ENCODE measurements at places on chromosomes 6 and 20.
A peak's percentile ranks its signal among the peaks of the same experiment; 100 is the strongest.

DNA sequence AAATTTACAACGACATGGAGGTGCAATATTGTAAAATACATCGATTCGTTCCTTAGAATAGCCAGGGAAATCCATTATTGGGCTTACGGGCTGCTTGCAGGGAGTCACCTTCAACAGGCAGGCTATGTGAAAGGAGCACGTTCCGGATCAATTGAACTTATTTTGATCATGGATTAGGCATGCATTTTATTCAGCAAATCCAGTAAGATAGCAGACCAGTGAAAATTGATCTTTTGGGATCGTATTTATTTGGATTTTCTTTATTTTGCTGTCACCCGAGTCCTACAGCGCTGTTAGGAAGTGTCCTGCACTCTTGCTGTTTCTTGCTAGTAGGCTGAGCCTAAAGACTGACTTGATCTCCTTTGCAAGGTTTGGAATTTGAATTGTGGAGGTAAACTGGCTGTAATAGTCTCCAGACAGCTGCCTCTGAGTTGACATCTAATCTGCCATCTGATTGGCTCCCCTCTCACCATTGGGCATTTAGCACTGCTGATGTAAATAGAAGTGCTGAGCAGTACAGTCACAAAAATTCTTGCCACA lies 3.0 kb downstream of the ARID1B start:
- peak; percentile 45 for DNase-seq

GRCh38 chr6:100685747-100686146 lies 195.4 kb downstream of the ASCC3 start:
- DNase-seq: no peak

DNA sequence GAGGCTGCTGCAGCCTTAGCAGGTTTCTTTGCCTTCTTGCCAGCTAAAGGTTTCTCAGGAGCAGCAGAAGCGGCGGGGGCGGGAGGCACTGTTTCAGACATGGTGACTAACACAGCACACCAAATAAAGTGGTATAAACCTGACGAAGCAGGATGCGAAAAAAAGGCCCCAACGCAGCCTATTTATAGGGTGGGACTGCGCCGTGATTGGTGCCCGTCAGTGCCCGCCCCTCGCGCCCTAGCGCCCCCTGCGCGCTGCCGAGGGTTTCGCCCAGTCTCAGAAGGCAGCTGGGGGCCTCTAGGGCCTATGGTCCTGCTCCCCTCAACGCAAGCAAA lies 55.0 kb downstream of the TRIM38 start:
- peak; percentile 38 for DNase-seq

- DNase-seq: no peak
These were observed 35.3 kb upstream of the SCRT2 start for GRCh38 chr20:710780-711450.

DNA sequence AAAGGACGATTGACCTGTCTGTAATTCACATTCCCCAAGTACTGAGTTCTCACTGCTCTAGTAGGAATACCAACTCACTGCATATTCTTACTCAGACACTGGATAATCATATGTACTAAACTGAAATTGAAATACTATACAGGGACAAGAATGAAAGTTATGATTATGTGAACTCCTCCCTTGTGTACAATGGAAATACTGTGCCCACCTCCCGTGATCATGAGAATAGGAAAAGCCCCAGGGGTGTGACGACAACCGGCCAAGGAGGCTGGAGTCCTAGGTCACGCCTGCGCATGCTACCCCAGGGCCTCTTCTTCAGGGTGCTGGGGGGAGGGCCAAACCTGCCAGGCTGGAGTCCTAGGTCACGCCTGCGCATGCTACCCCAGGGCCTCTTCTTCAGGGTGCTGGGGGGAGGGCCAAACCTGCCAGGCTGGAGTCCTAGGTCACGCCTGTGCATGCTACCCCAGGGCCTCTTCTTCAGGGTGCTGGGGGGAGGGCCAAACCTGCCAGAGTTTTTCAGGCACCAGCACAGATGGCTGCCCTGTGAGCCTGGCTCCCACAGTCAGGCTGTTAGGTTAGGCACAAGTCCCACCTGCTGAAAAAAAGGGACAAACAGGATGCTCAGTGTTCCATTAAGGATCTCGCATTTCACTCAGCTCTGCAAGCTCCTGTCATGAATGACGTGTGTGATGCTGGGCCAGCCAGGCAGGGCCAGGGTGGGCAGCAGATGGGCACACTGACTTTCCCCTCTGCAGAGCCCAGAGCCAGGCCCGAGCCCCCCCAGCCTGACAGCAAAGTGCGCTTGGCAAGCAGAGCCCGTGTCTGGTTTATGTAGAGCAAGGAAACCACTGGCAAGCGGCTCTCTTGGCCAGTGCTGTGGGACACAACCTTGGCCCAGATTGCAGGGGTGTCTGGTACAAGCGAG lies 107.7 kb downstream of the FOXF2 start:
- DNase-seq: no peak

GRCh38 chr6:17640477-17640917 lies 40.4 kb downstream of the FAM8A1 start:
- no peak for DNase-seq

GRCh38 chr6:32843331-32843978 lies 392 bp downstream of the PSMB8 start:
- no peak for DNase-seq

DNA sequence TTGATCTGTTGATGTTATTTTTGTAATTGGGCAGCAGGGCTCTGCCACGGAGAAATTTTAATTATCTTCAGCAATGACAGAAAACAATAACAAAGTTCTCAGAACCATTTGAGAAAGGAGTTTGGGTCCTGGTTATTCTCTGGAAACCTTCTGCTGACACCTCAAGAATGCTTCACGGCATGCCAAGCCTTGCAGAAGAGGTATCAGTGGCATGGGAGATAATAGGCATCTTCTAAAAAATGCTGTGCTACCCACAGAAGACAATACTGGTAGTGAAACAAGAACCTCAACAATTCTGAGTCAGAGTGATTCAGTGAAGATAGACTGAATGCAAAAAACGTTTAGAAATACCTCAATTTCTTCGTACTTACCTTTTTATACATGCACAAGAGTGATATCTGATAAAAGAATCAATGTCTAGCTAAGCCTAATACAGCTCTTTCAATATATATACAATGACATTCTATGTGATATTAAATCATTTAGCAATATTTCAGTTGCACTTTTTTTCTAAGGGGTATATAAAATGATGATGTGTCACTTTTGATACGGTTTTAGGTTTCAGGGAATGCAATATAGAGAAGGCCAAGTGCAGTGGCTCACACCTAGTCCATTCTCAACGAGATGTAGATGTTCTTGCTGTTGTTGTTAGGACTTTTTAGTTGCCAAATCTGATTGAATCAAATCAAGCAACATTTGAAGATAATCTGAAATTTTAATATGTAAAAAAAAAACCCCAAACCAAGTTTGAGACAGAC lies 110.4 kb upstream of the COL21A1 start:
- DNase-seq: no peak

- no peak for DNase-seq
These were observed 132.8 kb upstream of the SPACA1 start for GRCh38 chr6:87914637-87915395.

DNA sequence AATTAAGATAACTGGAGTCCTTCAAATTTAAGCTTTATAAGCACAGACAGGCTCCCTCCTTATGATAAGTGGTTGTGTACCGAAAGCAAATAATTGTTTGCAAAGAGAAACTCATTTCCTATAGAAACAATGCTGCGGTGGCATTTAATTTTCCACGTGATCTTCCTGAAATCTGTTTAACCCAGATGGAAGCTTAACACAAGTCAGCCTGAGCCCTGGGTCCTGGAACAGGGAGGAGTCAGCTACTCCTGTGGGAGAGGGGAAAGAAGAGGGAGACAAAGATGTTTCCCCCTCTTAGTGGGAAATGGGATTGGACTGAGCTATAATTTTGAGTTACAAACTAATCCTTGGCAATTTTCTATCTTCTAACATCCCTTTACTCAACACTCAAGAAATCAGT lies 136.5 kb downstream of the ELOVL4 start:
- no peak for DNase-seq

DNA sequence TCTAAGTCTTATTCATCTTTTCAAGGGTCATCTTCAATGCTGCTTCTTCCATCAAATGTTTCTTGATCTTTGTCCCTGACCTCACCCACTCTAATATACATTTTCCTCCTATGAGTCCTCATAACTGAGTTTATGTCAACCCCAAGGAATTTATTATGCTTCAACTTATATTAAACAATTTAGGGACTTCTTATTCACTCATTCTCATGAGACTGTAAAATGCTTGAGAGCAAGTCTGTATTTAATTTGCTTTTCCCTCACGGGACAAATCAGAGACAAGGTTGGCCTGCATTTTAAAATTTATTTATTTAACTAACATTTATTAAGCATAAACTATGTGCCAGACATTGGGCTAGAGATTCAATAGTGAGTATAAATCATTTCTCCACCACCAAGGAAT lies 312.0 kb upstream of the NT5E start:
- no peak for DNase-seq

- DNase-seq: no peak
These were observed 257.2 kb downstream of the DLL1 start for GRCh38 chr6:170033666-170034065.

DNA sequence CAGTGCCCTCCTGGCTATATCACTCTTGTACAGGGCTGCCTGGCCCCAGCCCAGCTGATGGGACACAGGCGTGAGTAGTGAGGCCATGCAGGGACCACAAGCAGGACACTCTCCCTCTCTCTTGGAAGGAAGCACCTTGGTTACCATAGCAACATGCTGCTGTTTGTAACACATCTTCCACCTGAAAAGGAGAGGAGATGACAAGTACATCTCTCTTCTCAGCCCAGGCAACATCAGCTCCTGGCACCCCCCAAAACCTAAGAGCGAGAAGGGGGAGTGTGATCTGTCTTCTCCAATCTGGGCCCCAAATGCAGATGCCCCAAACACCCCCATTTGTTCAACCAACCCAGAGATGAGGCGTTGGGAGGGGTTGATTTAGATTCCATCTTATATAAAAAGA lies 49.9 kb downstream of the KCNB1 start:
- no peak for DNase-seq

All from memory B cell (primary cell).